ENCODE measurements at places on chromosomes 2 and 18. TPM values are rescaled to one million over a fixed set of nuclear protein-coding genes. Genes with fewer than 3 reads are reported as not detected.
A peak's percentile ranks its signal among the peaks of the same experiment; 100 is the strongest.

SULT1C2 gene
- 0.27 TPM for total RNA-seq

GRCh38 chr2:11155381-11156035 lies at the start of gene SLC66A3:
Gene SLC66A3 (plus strand): TSS chr2:11155467. CDS start chr2:11155547, 80 bp downstream.
- peak; percentile 83 for DNase-seq

DNA sequence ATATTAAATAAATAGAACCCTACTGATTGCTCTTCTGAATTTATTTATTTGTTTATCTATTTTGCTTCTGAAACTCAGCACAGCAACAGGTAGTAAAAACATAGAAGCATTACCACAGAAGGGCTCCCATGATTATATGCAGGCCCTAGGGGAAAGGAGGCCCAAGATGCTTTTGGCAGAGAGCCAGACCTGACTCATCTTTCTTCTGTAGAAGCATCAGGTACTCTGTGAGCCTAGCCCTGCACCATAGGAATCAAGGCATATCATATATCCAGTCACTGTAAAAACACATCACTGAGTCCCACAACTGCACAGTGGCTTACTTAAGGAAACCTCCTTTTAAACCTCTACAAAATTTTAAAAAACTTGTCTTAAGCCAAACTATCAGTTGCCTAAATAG lies 1.8 kb downstream of the SCN9A start:
- peak; percentile 41 for DNase-seq

DNA sequence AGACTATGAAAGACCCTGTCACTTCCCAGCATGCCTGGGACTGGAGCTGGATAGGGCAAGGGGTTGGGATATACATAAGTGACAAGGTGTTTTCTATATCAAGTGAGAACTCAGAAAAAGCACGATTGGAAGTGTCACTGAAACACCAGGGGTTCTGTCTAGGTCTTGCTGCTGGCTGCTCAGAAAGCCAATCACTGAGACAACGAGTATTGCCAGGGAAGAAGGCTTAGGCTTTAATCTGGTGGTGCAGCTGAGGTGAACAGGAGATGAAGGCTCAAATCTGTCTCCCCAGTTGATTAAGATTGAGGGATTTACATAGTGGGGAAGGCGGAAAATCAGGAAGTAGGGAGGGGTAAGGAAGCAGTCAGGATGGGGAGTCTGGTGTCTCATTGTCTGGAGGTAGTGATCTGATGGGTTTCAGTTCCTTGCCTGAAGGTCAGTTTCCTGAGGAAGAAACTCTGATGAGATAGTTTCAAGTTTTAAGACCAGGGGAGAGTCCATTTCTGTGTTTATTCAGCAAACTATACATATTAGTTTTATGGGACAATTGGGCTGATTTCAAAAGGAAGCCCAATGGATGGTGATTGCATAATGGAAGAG lies 3.5 kb upstream of the C2orf74 start:
- DNase-seq: no peak

ZSWIM2 gene
- total RNA-seq: not detected

DNA sequence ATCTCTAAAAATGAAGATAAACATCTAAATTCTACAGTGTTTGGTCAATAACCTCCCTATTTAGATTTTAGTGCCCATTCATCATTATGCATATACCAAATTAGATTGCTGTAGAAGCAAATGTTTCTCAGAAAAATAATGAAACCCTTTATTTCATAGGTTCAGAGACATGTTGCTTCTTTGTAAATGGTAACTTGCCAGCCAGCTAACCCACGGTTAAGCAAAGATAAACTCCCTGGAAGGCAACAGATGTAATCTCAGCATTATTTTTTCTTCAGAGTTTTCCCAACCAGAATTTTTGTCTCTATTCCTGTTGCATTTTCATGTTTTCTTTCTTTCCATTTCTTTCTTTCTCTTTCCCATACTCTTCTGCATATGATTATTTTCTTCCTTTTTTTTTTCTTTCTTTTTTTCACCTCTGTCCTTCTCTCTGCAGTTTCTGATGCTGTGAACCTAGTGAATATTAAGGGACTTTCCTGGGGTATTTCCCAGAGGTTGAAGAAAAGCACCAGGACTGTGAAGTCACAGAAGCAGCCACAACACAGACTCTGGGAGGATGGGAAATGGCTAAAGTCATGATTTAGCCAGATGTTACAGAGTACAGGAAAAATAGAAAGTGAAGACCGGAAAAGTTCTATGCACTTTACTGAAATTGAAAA lies 50.0 kb upstream of the DSG1 start:
- DNase-seq: no peak

LRRTM4 gene
- 1.5 TPM for total RNA-seq

DNA sequence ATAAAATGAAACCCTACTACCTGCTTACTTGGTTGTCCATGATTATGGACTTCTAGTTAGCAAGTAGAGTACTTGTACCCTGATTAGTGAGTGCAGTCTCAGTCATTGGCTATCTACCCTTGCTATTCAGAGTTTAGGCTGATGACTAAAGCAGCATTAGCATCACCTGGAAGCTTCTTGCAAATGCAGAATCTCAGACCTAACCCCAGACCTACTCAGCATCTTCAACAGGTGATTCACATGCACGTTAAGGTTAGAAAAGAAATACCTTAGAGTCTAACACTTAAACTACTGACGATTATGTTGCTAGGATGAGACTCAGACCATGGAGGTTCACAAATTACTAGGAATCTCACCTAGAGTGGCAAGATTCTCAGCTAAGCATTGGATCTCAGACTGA lies 399.9 kb upstream of the FANCL start:
- no peak for DNase-seq

G6PC2 gene
- total RNA-seq: not detected

Data from fibroblast of the aortic adventitia (primary cell).